ENCODE measurements at places on chromosomes 7 and 10. TPM values are rescaled to one million over a fixed set of nuclear protein-coding genes. Genes with fewer than 3 reads are reported as not detected.

PLPP4 gene
- total RNA-seq, result not detected

SLC26A3 gene
- not detected for total RNA-seq

GIMAP4 gene
- total RNA-seq, result 105 TPM

IDE gene
- total RNA-seq, result 18.2 TPM

AKR1C2 gene
- total RNA-seq, result not detected

CCDC146 gene
- total RNA-seq, result 20.1 TPM

EXOSC1 gene
- total RNA-seq, result 37.6 TPM

TCAF2 gene
- total RNA-seq, result 8.7 TPM

ERVW-1 gene
- total RNA-seq, result not detected

ASZ1 gene
- not detected for total RNA-seq

MYL10 gene
- not detected for total RNA-seq

SPRN gene
- not detected for total RNA-seq

STEAP2 gene
- total RNA-seq, result 0.16 TPM

ATRNL1 gene
- total RNA-seq, result not detected

FRMPD2 gene
- 0.20 TPM for total RNA-seq

HOXA11 gene
- not detected for total RNA-seq

OR9A2 gene
- total RNA-seq, result not detected

GJD4 gene
- total RNA-seq, result not detected

PRKAR2B gene
- 2.1 TPM for total RNA-seq

HMX3 gene
- not detected for total RNA-seq

IQCE gene
- 11.3 TPM for total RNA-seq

FXYD4 gene
- total RNA-seq, result not detected

NPY4R2 gene
- not detected for total RNA-seq

PHKG1 gene
- total RNA-seq, result 5.0 TPM

JCAD gene
- 0.43 TPM for total RNA-seq

PRLHR gene
- not detected for total RNA-seq

SPDYE8 gene
- not detected for total RNA-seq

IL15RA gene
- total RNA-seq, result 10.7 TPM

CLRN3 gene
- total RNA-seq, result not detected

SUN3 gene
- total RNA-seq, result not detected

HSPA12A gene
- total RNA-seq, result not detected

CCDC126 gene
- total RNA-seq, result 16.9 TPM

CRPPA gene
- 2.5 TPM for total RNA-seq

NKX2-3 gene
- not detected for total RNA-seq

DYDC2 gene
- total RNA-seq, result not detected

HOXA2 gene
- not detected for total RNA-seq

NODAL gene
- not detected for total RNA-seq

SPAM1 gene
- not detected for total RNA-seq

PRKG1 gene
- 0.23 TPM for total RNA-seq

GALNT17 gene
- total RNA-seq, result not detected

ASIC3 gene
- total RNA-seq, result 5.9 TPM

TLX1 gene
- total RNA-seq, result not detected

ZNF467 gene
- 3.7 TPM for total RNA-seq

XRCC2 gene
- 1.2 TPM for total RNA-seq

CLEC2L gene
- total RNA-seq, result 0.71 TPM

PSMC2 gene
- total RNA-seq, result 93.9 TPM

CALHM1 gene
- 0.23 TPM for total RNA-seq

ATG9B gene
- total RNA-seq, result 4.6 TPM

ACTL6B gene
- total RNA-seq, result not detected

ORC5 gene
- 13.6 TPM for total RNA-seq

ARHGEF5 gene
- total RNA-seq, result 1.2 TPM

NEUROD6 gene
- not detected for total RNA-seq

HTR5A gene
- not detected for total RNA-seq

IFIT1B gene
- not detected for total RNA-seq

SPDYE6 gene
- not detected for total RNA-seq
